Trophoblast cell (in vitro differentiated cells and primary cell): ENCODE measurements at places on chromosomes 3 and 15.

DNA sequence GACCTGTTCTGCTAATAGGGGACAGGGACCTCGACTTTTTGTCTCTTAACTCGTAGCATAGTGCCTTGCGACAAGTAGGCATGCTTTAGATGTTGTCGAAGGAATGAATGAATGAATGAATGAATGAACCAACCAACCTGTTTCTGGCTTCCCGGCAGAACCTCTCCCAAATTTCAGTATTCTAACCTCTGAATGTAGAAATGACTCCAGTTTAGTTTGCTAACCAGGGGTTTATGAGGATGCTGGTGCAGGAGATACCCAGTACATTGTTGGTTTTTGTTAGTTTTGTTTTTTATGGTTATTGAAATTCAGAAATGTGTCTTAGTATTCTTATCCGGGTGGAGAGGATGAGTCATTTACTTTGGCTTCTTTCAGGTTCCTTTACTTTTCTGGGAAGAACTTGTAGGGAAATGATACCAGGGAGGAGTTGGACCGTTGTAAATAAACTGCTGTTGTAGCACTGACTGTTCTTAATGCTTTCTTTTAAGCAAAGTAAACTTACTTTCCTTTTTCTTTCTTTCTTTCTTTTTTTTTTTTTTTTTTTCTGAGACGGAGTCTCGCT, 29.6 kb upstream of the EHHADH start:
- peak; percentile 58 for DNase-seq
- H3K4me1 ChIP-seq, result no peaks in the 10 kb centered on the region
- H3K27me3 ChIP-seq, result no peaks in the 10 kb centered on the region
- no peaks in the 10 kb centered on the region for H3K36me3 ChIP-seq

GRCh38 chr3:10419637-10420232, 85.7 kb downstream of the ATP2B2 start:
- no peaks in the 10 kb centered on the region for H3K36me3 ChIP-seq
- no peaks in the 10 kb centered on the region for H3K4me1 ChIP-seq
- H3K4me3 ChIP-seq, result no peak overlapping the region
- DNase-seq, result no peak
- H3K27ac ChIP-seq, result no peak overlapping the region

DNA sequence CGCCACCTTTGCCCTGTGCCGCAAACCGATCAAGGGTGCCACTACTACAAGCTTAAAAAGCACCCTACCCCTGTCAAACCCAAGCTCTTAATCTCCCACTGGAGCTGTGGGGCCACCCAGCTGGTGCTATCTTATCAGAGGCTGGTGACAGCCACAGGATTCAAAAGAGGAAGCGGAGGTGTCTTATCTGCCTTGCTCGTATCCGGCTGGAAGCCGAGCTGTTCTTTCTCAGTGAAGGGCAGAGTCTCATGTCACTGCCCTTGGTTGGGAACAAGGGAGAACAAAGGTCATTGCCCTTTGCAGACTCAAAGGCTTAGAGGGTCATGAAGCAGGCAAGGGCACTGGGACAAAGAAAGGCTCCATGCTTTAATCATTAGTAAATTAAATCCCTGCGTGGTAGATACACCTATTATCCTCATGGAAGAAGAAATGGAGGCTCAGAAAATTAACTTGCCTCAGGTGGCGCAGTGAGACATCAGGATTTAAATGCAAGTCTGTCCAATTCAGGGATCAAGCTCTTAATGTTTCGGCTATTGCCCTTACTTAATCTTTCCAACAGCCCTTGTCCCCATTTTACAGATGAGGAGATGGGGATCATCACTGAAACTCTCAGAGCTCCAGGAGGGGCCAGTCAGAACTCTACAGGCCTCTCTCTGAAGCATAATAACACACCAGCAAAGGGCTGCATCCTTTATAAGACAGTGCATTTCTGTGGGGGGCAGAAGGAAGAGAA, 360.0 kb upstream of the PROK2 start:
- H3K4me3 ChIP-seq, result no peak overlapping the region
- no peaks in the 10 kb centered on the region for H3K36me3 ChIP-seq
- no peak overlapping the region for H3K27ac ChIP-seq
- DNase-seq, result no peak
- H3K4me1 ChIP-seq, result no peaks in the 10 kb centered on the region

DNA sequence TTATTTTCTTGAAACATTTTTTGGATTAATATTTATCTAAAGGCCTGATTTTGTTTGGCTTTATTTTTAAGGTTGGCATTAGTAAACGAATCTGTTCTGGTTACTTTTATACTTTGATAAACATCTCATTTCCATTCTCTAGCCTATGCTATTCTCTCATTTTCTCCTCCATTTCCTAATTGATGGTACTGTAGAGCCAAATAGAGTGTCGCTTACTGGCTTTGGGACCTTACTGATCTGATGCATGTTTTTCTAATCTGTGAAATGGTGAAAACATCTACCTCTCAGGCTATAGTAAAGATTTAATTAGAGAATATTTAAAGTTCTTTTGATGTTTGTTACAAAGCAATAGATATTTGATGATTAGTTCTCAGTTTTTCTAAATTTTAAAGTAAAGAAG, 1.6 kb downstream of the LNP1 start:
- H3K27ac ChIP-seq, result no peak overlapping the region
- H3K4me3 ChIP-seq, result no peak overlapping the region

DNA sequence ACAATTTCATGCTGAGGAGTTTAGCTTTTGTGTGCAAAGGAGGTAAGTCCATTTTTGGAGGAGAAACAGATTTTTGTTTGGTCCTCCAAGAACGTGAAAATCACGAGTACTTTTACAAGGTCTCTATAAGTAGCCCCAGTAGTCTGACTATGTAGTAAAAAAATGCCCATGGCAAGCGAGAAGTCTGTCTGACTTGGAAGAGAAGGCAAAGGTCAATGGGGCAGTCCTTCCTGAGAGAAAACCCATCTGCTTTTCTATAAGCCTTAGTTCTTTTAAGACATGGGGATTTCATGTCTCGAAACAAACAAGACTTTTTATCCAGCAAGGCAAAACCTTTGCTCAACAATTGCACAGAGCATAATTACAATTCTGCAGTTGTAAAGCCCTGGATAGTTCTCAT, 183.2 kb downstream of the GAP43 start:
- no peaks in the 10 kb centered on the region for H3K4me1 ChIP-seq
- H3K27me3 ChIP-seq, result no peaks in the 10 kb centered on the region
- H3K27ac ChIP-seq, result peak overlapping the region; percentile 42
- peak; percentile 57 for DNase-seq
- no peak overlapping the region for H3K4me3 ChIP-seq
- H3K36me3 ChIP-seq, result no peaks in the 10 kb centered on the region

GRCh38 chr3:123481071-123481470, 32.2 kb upstream of the ADCY5 start:
- H3K4me3 ChIP-seq, result no peak overlapping the region
- H3K4me1 ChIP-seq, result no peaks in the 10 kb centered on the region
- no peak for DNase-seq
- no peaks in the 10 kb centered on the region for H3K36me3 ChIP-seq
- no peaks in the 10 kb centered on the region for H3K27me3 ChIP-seq

DNA sequence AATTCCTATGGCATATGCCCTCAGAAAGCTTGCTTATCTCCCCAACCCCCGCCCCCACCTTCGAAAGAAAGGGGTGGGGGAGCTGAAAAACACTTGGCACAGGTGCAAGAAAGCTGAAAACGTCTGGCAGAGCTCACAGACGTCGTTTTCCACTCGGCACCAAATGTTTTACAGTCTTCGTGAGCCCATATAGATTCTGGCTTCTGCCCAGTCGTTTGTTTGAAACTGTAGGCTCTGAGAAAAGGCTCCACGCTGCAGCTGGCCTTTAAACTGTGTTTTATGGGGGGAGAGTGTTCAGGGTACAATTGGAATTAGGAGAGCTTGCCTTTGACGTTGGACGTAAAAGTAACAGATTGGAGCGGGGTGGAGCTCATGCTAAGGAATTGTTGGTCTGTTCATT, 130.3 kb downstream of the MDFIC2 start:
- H3K36me3 ChIP-seq, result no peaks in the 10 kb centered on the region
- no peaks in the 10 kb centered on the region for H3K27me3 ChIP-seq
- H3K27ac ChIP-seq, result no peak overlapping the region
- no peaks in the 10 kb centered on the region for H3K4me1 ChIP-seq
- DNase-seq, result no peak

GRCh38 chr3:45895686-45896468, 9.5 kb downstream of the CCR9 start:
- H3K4me3 ChIP-seq, result no peak overlapping the region
- H3K27me3 ChIP-seq, result no peaks in the 10 kb centered on the region
- no peak overlapping the region for H3K27ac ChIP-seq
- H3K36me3 ChIP-seq, result no peaks in the 10 kb centered on the region
- H3K4me1 ChIP-seq, result no peaks in the 10 kb centered on the region

GRCh38 chr3:22996920-22997571, 206.1 kb upstream of the UBE2E2 start:
- no peaks in the 10 kb centered on the region for H3K36me3 ChIP-seq
- H3K4me1 ChIP-seq, result no peaks in the 10 kb centered on the region
- H3K27ac ChIP-seq, result no peak overlapping the region
- DNase-seq, result no peak

DNA sequence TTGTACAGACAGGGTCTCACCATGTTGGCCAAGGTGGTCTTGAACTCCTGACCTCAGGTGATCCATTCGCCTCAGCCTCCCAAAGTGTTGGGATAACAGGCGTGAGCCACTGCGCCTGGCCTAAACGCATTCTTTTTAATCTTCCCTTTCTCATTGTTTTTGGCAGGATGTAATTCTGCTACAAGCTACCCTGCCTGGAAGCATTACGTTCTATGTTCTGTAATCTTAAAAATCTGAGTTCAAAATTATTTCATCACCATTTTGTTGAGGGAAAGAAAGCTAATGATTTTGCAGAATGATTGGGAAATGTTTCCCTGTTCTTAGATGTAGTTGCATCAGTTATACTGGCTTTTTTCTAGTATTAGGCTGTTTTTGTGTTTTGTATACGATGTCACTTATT, 71.5 kb downstream of the RGMA start:
- no peaks in the 10 kb centered on the region for H3K27me3 ChIP-seq
- H3K27ac ChIP-seq, result no peak overlapping the region
- peaks cover 41% of the 10 kb centered on the region for H3K36me3 ChIP-seq

DNA sequence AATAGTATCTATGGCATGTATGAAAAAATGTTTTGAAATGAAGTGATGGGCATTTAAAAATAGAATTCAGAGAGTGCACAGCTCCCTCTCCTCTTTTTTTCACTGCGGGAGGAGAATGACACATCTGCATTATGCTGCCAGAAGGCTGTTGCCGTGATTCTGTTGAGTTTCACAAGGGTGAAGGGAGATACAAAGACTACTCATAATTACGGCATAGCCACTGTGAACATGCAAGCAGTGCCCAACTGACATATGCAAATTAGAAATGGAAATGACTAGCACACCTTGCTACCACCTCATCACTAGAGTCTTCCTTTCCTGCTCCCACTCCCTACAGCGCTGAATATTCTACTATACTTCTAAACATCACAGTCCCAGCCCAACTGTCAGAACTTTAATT, 20.1 kb downstream of the IFT57 start:
- no peaks in the 10 kb centered on the region for H3K27me3 ChIP-seq
- H3K4me3 ChIP-seq, result no peak overlapping the region
- DNase-seq, result no peak
- no peaks in the 10 kb centered on the region for H3K36me3 ChIP-seq
- no peak overlapping the region for H3K27ac ChIP-seq

DNA sequence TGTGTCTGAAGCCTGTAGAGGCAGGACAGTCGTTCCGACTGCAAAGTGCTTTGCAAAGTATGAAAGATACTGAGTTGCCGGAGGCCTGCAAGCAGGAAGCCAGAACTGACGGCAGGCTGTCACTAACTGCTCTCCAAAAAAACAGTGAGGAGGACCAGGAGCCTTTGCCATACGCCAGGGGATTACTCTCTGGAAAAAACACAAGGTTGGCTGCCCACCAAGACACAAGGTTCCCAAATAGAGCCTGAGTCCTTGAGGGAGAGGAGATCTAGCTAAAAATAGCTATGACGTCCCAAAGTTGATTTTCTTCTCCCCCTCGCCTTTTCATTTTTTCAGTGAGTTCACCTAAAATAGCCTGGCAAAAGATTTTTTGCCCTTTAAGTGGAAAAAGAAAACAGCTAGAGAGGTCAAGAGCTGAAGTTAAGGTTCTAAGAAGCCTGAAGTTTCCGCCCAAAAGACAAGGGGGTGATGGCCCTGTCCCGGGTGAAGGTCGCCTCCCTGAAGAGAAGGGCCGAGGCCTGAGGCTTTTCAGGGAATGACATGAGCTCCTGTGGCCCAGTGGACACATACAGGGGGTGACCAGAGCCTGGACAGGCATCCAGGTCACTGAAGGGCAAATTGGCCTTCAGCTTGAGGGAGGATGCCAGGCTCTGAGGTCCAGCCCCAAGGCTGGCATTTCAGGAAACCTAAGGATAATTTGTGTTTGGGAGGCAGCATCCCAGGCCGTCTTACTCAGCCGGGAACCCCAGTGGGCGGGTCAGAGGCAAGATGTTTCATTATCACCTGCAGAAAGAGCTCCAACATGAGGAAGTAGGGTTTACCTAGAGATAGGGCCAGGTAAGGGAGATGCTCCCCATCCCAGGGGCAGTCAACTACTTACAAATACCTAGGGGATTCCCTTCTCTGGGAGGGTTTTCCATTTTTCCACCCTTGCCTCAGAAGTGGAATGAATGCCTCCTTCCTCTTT, 44.9 kb upstream of the DGKG start:
- no peaks in the 10 kb centered on the region for H3K4me1 ChIP-seq
- no peak overlapping the region for H3K4me3 ChIP-seq
- no peaks in the 10 kb centered on the region for H3K36me3 ChIP-seq
- H3K27me3 ChIP-seq, result no peaks in the 10 kb centered on the region
- H3K27ac ChIP-seq, result no peak overlapping the region

- no peaks in the 10 kb centered on the region for H3K4me1 ChIP-seq
- no peak overlapping the region for H3K4me3 ChIP-seq
- peak; percentile 78 for DNase-seq
Observed at GRCh38 chr3:171944118-171945016, 95.0 kb upstream of the FNDC3B start.

DNA sequence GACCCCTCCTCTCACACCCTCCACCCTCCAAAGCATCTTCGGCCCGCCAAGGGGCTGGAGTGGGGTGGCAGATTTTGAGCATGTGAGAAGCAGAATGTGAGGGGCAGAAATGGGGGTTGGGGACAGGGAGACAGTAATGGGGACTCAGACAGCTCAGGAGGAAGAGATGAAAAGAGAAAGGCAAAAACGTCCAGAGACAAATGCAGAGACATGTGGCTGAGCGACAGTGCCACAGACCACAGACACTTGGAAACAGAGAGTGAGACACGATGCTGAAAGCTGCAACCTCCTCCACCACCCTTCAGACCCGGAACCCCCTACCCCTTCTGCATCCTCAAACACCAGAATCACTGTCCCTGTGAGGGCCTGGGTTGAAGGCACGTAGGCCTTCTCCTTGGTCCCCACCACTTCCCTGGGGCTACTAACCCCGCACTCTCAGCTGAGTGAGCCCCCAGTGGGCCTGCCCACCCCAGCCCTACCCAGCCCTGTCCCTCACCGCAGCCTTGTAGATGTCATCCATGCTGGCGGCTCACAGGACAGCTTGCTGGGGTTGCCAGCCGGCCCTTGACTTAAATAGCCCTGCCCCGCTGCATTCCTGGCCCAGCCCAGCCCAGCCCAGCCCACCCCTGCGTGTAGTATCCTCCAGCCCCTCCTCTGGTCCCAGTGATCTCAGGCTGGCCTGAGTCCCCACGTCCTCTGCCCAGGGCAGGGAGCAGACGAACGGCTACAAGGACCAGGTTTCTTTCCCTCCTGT, at the start of gene TNNC1:
Gene TNNC1, minus strand, starts transcription at position 546 of the 754 bp plus-strand sequence. Its CDS starts 26 bp downstream, at position 520.
- peaks cover 9% of the 10 kb centered on the region for H3K36me3 ChIP-seq
- no peak within 1 kb of the TSS for H3K27ac ChIP-seq
- H3K27me3 ChIP-seq, result no peaks in the 10 kb centered on the region
